Melanocyte of skin (primary cell): ENCODE measurements at places on chromosomes 4 and X. TPM values are rescaled to one million over a fixed set of nuclear protein-coding genes. Genes with fewer than 3 reads are reported as not detected.

Gene MAOB
- 0.33 and 0.77 TPM in 2 replicates for total RNA-seq

Gene FABP2
- not detected in 2 replicates for total RNA-seq

Gene SPANXN4
- total RNA-seq: not detected in 2 replicates

Gene CT83
- total RNA-seq: not detected in 2 replicates

Gene TGIF2LX
- total RNA-seq: not detected in 2 replicates

Gene SPANXD
- not detected in 2 replicates for total RNA-seq

Gene LRP2BP
- 1.00 and 1.7 TPM in 2 replicates for total RNA-seq

Gene MFAP3L
- total RNA-seq: 14.8 and 33.8 TPM in 2 replicates

Gene TMEM271
- not detected in 2 replicates for total RNA-seq

Gene CT47B1
- not detected in 2 replicates for total RNA-seq

Gene FRAS1
- total RNA-seq: 2.0 and 4.9 TPM in 2 replicates

Gene MAGEA2B
- total RNA-seq: not detected in 2 replicates

Gene OTUD6A
- total RNA-seq: not detected in 2 replicates

Gene CRMP1
- under 0.01 TPM in 2 replicates for total RNA-seq

Gene TCEAL5
- not detected in 2 replicates for total RNA-seq

Gene MAP3K15
- total RNA-seq: not detected in 2 replicates

Gene NALF2
- total RNA-seq: not detected in 2 replicates

Gene F8A3
- total RNA-seq: 0.77 and 1.7 TPM in 2 replicates

Gene CLDN22
- under 0.01 TPM in 1 of 2 replicates, not detected in the other for total RNA-seq
